ENCODE measurements at places on chromosomes 7 and 10.

DNA sequence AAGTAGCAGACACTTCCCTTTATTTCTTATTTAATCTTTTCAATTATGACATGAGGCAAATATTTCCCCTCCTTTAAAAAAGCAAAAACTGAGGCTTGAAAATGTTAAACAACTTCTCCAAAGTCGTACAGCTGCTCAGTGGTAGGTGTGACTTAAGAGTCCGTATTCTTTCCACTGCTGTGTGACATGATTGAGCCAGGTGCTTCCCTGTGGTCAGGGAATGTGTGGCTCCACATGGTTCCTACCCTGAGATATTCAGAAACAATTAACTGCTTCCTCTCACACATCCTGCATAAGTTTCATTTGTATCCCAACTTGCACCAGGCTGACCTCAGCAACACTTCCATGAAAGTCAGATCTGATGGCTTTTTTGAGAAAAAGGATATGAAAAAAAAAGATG, 13.6 kb downstream of the OPALIN start:
- DNase-seq, result no peak
- no peak overlapping the region for H3K27ac ChIP-seq
- H3K36me3 ChIP-seq, result no peaks in the 10 kb centered on the region
- H3K27me3 ChIP-seq, result no peaks in the 10 kb centered on the region
- no peaks in the 10 kb centered on the region for H3K4me1 ChIP-seq
- H3K4me3 ChIP-seq, result no peak overlapping the region

- peaks cover 18% of the 10 kb centered on the region for H3K4me1 ChIP-seq
- DNase-seq, result peak; percentile 50
- H3K27me3 ChIP-seq, result no peaks in the 10 kb centered on the region
- peak overlapping the region; percentile 22 for H3K27ac ChIP-seq
- H3K36me3 ChIP-seq, result no peaks in the 10 kb centered on the region
Observed at GRCh38 chr10:26755443-26755903, 58.0 kb downstream of the PDSS1 start.

DNA sequence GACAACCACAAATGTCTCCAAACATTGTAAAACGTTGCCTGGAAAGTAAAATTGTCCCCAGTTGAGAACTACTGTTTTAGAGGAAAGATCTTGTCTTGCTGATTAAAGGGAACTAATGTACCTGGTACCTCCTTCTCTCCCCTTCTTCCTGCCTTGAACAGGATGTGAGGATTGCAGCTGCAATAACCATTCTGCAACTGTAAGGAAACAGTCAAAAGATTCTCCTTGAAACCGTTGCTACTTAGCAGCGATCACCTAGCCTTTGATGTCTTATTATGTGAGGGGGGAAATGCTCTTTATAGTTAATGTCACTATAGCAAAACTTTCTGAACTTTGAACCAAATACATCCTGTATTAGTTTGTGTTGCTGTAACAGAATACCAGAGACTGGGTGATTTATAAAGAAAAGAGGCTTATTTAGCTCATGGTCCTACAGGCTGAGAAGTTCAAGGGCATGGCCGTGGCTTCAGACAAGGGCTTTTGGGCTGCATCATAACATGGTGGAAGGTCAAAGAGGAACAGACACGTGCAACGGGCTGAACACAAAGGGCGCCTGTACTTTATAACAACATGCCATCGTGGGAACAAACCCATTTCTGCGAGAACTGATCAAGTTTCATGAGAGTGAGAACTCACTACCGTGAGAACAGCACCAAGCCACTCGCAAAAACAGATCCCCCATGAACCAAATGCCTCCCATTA, 54.2 kb upstream of the PARD3 start:
- H3K27ac ChIP-seq, result no peak overlapping the region
- H3K4me1 ChIP-seq, result peaks cover 15% of the 10 kb centered on the region
- H3K36me3 ChIP-seq, result no peaks in the 10 kb centered on the region
- no peaks in the 10 kb centered on the region for H3K27me3 ChIP-seq

- H3K4me1 ChIP-seq, result peaks cover 14% of the 10 kb centered on the region
- DNase-seq, result peak; percentile 50
- H3K36me3 ChIP-seq, result no peaks in the 10 kb centered on the region
- H3K27me3 ChIP-seq, result no peaks in the 10 kb centered on the region
- H3K27ac ChIP-seq, result no peak overlapping the region
Observed at GRCh38 chr7:30896036-30896435, 15.6 kb upstream of the AQP1 start.

DNA sequence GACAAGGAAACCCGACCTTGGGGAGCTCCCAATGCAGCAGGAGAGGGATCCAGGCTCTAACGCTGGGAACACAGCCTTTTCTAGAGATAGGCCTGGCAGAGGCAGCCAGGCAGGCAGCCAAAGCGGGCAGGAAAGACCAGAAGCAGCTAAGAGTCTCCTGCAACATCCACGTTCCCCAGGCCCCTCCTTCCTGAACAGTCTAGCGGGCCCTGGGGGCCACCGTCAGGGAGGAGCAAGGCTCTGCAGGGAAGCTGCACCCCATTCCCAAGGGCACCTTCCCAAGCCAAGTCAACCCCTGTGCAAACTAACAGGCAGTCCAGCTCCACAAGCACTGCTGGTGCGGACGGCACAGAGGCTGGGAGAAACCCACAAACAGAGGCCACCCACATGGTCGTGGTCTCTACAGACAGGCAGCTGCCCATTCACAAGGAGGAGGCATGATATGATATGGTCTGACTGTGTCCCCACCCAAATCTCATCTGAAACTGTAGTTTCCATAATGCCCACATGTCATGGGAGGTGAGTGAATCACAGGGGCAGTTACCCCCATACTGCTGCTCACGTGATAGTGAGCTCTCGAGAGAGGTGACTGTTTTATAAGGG, 115.7 kb downstream of the MAD1L1 start:
- no peak for DNase-seq
- no peaks in the 10 kb centered on the region for H3K36me3 ChIP-seq
- peaks cover 17% of the 10 kb centered on the region for H3K4me1 ChIP-seq
- H3K4me3 ChIP-seq, result no peak overlapping the region
- H3K27me3 ChIP-seq, result no peaks in the 10 kb centered on the region

DNA sequence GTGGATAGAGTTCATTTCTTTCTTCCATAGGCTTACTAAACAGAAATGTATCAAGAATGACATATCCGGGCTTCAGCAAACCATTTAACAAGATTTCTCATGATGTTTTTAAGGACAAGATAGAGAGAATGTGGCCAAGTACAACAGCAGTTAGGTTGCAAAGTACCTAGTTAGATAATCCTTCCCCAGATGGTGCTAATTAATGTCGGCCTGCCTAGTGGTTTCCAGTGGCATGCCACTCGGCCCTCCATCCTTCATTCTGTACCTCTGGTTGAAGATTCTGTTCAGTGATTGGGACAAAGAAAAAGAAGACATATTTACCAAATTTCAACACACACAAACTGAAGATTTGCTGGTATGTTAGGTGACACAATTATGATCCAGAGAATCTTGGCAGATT, 212.1 kb downstream of the MACC1 start:
- H3K36me3 ChIP-seq, result no peaks in the 10 kb centered on the region
- no peaks in the 10 kb centered on the region for H3K4me1 ChIP-seq
- no peak for DNase-seq
- H3K4me3 ChIP-seq, result no peak overlapping the region
- peaks cover 22% of the 10 kb centered on the region for H3K27me3 ChIP-seq
- H3K27ac ChIP-seq, result no peak overlapping the region

- no peak overlapping the region for H3K4me3 ChIP-seq
- no peak overlapping the region for H3K27ac ChIP-seq
- no peaks in the 10 kb centered on the region for H3K4me1 ChIP-seq
- no peaks in the 10 kb centered on the region for H3K27me3 ChIP-seq
- H3K36me3 ChIP-seq, result no peaks in the 10 kb centered on the region
- DNase-seq, result no peak
Observed at GRCh38 chr10:88379575-88379974, 203.5 kb downstream of the RNLS start.

- H3K4me3 ChIP-seq, result no peak overlapping the region
- DNase-seq, result peak; percentile 32
- no peaks in the 10 kb centered on the region for H3K36me3 ChIP-seq
- no peaks in the 10 kb centered on the region for H3K4me1 ChIP-seq
- H3K27me3 ChIP-seq, result no peaks in the 10 kb centered on the region
Observed at GRCh38 chr7:125059861-125060456, 130.3 kb upstream of the POT1 start.

DNA sequence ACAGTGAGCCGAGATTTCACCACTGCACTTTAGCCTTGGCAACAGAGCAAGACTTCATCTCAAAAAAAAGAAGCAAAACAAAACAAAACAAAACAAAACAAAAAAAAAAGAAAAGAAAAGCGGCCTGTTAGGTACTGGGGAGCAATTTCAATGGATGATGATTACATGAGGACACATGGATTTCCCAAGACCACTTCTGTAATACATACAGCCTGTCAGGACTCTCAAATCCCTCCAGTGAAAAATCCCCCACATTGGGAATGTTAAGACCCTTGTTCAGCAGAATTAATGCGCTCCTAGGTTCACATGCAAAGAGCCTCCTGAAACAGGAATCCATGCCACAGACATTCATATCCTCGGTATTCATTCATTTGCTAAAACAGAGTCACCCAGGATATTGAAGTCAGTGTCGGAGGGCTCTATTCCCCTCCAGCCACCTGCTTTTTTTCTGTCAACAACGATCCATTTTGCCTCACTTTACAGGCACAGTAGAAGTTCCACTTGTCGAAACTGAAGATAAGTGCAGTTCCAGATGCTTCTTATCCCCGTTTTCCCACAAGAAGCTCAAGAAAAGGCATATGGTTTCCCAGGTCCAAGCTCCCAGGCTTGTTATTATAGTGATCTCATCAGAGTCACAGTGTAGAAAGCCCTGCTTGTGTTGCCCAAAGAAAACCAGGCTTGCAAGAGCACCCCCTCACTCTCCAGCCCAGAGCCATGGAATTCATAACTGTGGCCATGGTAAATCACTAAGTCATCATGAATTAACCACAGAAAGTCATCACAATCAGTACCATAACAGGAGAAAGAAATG, 20.2 kb downstream of the SLC16A12 start:
- H3K4me3 ChIP-seq, result no peak overlapping the region
- DNase-seq, result no peak
- H3K27ac ChIP-seq, result peak overlapping the region; percentile 40
- no peaks in the 10 kb centered on the region for H3K27me3 ChIP-seq
- H3K36me3 ChIP-seq, result no peaks in the 10 kb centered on the region

DNA sequence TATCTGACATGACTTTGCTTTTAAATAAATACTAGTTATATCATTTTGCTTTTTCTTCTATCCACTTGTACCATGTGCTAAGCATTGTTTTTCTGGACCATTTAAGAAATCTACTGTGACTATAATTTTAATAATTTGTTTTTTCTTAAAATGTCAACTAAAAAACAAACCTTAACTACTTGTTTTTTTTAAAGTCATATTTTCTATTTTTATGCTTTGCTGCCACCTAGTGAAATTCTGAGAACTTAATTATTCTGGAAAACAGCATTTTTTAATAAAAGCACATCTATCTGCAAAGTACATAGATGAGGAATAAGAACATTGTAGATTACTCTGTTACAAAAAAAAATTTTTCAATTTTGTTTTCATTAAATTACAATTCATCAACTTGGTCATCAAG, 47.4 kb downstream of the ORC5 start:
- H3K4me3 ChIP-seq, result no peak overlapping the region
- H3K27me3 ChIP-seq, result no peaks in the 10 kb centered on the region
- H3K4me1 ChIP-seq, result no peaks in the 10 kb centered on the region
- peaks cover 25% of the 10 kb centered on the region for H3K36me3 ChIP-seq
- DNase-seq, result peak; percentile 40

DNA sequence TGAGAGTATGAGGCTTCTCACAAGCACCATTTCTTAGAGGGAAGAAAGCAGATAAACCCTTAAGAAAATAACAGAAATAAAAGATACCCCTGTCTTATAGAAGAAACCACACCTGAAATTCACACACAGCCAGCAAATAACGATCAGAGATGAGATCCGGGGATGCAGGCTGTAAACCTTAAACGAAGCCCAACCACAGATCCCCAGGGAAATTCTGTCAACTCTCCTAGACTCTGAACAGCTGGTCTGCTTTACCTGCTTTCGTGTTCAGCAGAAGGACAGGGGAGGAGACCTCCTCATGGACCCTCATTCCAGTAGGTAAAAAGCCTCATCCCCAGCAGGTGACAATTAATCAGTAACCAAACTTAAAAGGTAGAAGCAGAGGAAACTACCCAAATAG, 45.0 kb downstream of the VOPP1 start:
- peaks cover 16% of the 10 kb centered on the region for H3K4me1 ChIP-seq
- no peak overlapping the region for H3K27ac ChIP-seq
- H3K4me3 ChIP-seq, result no peak overlapping the region
- no peaks in the 10 kb centered on the region for H3K36me3 ChIP-seq
- no peaks in the 10 kb centered on the region for H3K27me3 ChIP-seq

GRCh38 chr10:5325076-5325475, 39.7 kb upstream of the UCN3 start:
- H3K36me3 ChIP-seq, result no peaks in the 10 kb centered on the region
- no peak overlapping the region for H3K27ac ChIP-seq
- DNase-seq, result no peak
- H3K4me1 ChIP-seq, result no peaks in the 10 kb centered on the region
- H3K4me3 ChIP-seq, result no peak overlapping the region

GRCh38 chr10:71618176-71618575, 101.4 kb downstream of the C10orf105 start:
- no peaks in the 10 kb centered on the region for H3K27me3 ChIP-seq
- DNase-seq, result no peak
- H3K36me3 ChIP-seq, result peaks cover 10% of the 10 kb centered on the region
- H3K27ac ChIP-seq, result no peak overlapping the region
- H3K4me3 ChIP-seq, result no peak overlapping the region

DNA sequence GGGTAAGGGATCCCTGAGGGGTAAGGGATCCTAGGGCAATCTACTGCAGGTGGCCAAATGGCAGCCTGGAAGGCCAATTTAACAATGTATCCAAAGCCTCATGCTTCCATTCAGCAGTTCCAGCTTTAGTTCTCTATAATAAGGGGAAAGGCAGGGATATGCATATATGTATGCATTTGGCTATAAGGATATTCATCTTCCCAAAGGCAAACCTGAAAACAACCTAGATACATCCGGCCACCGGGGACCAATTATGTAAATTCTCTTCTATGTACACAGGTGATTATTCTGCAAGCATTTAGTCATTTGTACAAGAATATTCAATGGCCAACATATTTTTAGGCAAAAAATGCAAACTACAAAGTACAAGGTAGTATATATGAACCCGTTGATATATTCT, 26.7 kb downstream of the PSAP start:
- no peaks in the 10 kb centered on the region for H3K4me1 ChIP-seq
- no peak overlapping the region for H3K4me3 ChIP-seq
- DNase-seq, result no peak
- no peaks in the 10 kb centered on the region for H3K27me3 ChIP-seq
- peaks cover 94% of the 10 kb centered on the region for H3K36me3 ChIP-seq
- no peak overlapping the region for H3K27ac ChIP-seq

DNA sequence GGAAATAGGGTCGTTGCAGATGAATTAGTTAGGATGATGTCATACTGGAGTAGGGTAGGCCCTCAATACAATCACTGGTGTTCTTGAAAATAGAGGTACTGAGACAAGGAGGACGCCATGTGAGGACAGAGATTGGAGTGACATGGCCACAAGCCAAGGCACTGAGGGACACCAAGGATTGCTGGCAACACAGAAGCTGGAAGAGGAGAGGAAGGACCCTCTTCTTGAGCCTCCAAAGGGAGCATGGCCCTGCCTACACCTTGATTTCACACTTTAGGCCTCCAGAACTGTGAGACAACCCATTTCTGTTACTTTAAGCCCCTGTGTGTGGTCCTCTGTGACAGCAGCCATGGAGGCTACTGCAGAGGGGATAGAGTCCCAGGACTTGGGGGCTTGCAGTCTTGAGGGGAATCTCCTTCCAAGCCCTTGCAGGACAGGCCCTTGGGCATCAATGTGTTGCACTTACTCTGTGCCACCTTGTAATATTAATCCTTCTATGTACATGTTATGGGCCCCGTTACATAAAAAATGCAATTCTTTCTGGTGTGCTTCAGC, 3.7 kb upstream of the AOC1 start:
- H3K27me3 ChIP-seq, result no peaks in the 10 kb centered on the region
- no peak for DNase-seq
- no peaks in the 10 kb centered on the region for H3K4me1 ChIP-seq
- H3K4me3 ChIP-seq, result no peak overlapping the region
- H3K27ac ChIP-seq, result no peak overlapping the region
- no peaks in the 10 kb centered on the region for H3K36me3 ChIP-seq

Data from A673 (cell line).